ENCODE measurements at places on chromosomes 3 and 15.

- no peak for DNase-seq
Observed at GRCh38 chr3:30616347-30617027, 10.1 kb downstream of the TGFBR2 start.

DNA sequence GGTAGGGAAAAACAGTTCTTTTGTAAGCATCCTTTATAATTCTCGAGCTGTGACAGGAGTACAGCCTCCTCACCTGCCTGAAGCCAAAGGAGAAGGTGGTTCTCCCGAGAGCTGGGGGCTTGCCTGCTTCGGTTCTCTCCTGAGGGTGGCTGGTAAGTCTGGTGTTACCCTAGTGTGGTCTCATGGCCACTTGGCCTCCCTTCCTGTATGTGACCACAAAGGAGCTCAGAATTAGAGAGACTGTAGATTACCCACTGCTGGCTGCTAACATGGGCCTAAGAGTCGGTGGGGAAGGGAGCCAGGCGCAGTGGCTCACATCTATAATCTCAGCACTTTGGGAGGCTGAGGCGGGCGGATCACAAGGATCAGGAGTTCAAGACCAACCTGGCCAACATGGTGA, 12.6 kb downstream of the PDHB start:
- DNase-seq: no peak

- DNase-seq: no peak
Observed at GRCh38 chr15:94395640-94396039, 164.3 kb downstream of the MCTP2 start.

GRCh38 chr15:61441891-61442290, 212.8 kb upstream of the RORA start:
- DNase-seq: peak; percentile 17

DNA sequence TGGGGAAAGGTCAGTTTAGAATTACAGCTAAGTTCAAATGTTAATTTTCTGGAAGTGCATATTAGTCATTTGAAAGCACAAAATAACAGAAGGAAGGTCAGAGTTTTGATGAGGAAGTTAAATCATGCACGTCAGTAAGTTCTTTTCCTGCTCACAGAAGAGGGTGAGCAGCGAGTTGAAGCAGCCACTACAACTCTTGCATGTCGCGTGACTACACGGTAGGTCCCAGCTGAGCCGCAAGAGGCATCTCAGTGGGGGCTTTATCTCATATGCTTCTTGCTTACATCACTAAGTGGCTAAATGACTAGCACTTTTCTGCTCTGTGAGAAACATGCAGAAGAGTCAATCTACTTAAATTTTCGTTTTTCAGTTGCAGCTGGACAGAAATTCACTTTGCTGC, 21.3 kb upstream of the SEC62 start:
- DNase-seq: no peak

DNA sequence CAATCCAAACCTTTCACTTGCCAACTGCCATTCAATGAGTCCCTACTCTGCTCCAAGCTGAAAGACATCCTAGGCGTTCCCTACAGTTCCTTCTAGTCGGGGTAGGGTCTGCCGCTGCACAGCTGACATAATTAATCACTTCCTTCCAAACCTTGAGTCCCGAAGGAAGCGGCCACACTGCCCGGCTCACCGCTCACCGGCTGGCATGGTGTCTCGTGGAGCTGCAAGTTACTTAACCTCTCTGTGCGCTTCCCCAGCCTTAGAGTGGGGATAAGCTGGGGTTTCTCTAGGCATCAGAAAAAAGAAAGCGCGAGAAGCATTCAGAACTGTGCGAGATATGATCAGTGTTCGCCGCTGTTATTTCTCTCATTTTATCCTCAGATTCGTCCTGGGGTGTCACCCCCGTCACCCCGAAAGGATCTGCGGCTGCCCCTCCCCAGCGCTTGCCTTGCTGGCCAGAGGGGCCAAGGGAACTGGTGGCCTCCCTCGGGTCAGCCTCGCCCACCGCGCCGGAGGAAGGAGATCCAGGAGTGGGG, 748 bp downstream of the MRPS25 start:
- DNase-seq: peak; percentile 36

DNA sequence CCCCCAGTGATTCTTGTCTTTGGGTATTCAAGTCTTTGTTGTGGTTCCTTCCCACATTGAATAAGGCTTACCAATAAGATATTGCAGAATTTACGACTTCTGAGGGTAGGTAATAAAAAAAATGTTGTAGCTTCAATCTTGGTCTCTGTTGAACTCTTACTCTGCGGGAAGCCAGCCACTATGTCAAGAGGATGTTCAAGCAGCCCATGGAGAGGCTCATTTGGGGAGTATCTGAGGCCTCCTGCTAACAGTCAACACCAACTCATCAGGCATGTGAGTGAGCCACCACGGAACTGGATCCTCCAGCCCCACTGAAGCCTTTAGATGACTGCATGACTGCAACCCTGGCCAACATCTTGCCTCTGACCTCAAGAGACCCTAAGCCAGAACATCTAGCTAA, 3.2 kb upstream of the TBC1D23 start:
- no peak for DNase-seq

All from LHCN-M2 (cell line).